CD4-positive, alpha-beta T cell treated with Interleukin-4 for 1 hour (primary cell): ENCODE measurements at places on chromosomes 1 and 21.

DNA sequence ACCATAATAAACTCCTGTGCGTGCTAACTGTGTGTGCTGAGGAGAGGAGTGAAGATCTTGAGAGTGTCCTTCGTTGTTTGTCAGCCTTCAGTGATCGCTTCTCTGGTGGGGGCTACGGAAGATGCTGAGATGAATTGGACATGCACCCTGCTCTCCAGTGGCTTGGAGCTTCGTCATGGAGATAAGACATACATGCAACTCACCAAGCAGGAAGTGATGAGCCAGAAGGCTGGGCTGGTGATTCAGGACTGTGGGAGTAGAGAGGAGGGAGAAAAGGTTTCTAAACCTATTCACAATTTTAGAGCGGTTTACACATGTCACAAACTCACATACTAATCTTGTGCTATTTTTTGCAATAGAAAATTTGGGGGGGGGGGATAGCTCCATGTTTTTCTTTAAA lies 128.9 kb upstream of the ADAR start:
- DNase-seq = peak; percentile 33

DNA sequence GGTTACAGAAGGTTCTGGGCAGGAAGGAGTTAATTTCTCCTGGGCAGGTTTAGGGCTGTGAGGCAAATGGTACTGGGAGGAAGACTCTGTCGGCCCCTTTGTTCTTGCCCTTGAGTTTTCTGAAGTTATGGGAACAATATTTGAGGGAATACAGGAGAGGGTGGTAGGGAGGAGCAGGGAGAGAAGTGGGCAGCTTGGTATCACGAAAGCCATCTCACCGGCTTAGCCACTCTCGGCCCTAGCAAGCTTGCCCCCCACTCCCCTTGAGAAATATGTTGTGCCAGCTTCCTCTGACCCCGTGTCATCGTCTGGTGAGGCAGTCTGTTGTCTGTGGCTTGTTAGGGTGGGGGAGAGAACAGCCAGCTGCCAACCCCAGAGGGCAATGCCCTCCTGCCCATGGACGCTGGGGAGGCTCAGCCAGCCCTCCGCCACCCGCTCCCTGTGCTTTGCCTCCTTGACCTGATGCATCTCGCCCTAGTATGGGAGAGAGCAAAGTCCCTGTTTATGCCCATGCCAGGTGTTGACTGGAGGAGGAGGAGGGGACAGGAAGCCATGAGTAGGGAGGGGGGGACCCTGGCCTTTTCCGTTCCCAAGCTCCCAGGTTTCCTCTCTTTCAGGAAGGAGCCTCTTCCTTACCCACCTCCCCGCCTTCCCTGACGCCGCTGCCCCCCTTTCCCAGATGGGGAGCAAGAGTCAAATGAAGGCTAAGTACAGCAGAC lies 1.2 kb downstream of the EFNA1 start:
- no peak for DNase-seq

DNA sequence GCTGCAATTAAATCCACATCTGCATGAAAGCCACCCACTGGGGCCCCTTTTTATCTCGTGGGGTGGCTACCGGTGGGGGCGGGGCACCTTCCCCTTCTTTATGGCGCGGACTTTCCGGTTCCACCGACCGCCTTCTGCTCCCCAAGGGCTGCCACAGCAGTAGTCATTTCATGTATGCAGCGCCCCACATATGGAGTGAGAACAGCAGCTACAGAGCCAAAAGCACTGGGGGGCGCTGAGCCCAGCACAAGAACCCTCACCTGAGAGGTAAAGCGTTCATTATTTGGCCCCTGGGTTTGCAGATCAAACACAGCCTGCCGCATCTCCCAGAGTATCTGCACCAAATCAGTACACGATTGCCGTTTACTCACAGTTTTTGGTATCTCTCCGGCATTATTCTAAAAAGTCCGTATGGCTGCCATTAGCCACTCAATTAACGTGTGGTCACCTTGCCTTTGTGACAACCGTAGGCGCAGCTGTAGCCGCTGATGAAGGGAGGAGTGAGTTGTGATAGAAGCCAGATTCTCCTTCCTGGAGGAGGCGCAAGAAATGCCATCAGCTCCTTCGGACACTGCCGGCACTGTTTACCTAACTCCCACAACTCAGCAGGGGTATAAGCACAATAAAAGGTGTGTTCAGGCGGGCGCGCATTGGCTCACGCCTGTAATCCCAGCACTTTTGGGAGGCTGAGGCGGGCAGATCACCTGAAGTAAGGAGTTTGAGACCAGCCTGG lies 30.4 kb upstream of the CR2 start:
- DNase-seq = no peak

DNA sequence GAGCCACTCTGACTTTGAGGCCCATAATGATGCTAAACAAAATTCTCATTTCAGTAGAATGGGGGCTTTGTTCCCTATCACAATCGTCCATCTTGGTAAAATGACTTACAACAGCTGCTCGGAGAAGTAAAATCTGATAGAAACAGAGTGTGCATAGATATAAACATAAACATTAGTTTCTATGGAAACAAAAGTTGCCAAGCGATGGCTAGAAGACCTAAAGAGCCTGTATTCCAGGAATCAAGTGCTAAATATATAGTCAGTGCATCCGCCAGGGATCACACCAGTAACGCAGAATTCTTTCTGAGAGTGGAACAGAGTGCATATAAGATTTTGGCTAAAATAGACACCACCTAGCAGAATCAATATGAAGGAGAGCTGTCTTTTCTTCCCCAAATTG lies 91.2 kb upstream of the KAZN start:
- no peak for DNase-seq

GRCh38 chr1:152546704-152547103 lies 19.9 kb downstream of the LCE3E start:
- no peak for DNase-seq

DNA sequence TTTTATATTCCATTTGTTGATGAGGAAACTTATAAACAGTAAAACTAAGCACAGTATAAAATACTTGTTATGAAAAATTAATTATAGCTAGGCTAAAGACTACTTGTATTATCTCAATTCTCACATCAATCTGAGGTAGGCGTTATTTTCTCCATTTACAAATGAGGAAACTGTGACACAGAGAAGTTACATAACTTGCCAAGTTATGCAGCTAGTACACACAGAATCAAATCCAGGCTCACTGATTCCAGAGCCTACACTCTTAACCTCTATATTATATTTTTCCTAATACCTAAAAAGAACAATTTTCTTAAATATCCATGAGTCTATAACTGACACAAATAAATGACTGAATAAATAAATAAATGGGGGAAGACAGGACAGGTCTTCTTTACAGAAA lies 11.2 kb upstream of the VPS45 start:
- no peak for DNase-seq

DNA sequence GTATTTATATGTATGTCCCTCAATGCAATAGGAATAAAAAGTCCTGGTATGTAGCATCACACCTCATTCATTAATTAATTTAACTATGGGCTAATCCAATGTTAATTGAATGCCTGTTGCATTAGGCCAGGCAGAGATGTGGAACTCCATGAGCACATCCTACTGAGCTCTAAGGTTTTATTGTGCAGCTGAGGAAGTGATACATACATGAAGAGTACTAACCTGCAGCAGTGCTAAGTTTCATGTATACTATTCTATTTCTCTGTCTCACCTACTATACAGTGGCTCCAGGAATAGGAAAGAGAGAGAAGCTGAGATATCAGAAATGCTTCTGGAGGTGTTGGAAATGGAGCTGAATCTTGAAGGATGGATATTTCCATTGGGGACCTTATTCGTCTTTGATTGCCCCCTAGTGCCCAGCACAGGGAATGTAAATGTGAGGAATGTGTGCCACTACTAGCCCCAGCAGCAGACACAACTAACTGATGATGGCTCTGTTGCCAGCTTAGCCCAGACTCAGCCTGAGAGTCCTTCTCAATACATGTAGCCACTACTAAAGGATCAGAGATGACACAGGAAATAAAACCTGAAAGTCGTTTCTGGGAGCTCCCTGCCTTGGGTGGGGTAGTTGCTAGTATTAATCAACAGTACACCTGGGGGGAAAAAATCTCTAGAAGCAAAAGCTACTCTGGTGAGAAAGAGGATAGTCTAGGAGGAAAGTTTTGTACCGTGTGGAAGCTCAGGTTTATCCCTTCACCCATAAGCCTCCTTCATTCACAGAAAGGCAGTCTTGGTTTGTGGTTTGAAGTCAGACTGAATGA lies 173.3 kb upstream of the FOXD3 start:
- no peak for DNase-seq

DNA sequence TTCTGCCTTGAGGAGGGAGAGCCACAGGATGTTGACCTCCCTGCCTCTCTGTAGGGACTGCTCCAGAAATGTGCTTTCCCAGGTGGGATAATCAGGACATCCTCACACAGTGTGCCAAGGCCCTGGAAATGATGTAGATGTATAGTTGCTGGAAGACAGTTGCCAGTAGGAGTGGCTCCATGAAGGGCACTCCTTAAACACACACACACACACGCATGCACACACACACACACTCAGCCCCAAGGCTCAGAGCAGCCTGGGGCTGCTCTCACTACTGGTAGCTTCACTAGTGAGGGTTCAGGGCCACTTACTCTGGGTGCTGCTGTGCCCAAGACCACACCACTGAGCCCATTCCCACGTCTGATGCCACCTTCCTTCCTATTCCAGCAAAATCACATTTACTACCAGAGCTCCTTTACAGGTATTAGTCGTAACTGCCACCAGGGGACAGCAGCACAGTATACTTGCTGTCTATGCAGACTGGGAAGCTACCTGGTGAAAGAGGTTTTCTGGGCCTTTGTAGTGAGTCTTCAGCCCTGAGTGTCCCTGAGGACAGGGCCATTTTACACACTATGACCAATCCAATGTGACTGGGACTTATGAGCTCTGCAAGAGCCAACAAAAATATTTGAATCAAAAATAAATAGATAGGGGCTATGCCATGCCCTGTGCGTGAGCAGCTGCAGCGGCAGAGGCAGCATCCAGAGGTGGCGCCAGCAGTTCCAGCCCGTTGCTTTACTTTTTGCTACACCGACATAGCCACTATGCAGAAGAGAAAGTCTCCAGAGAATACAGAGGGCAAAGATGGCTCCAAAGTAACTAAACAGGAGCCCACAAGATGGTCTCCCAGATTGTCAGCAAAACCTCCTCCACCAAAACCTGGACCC lies 15.0 kb downstream of the CRNN start:
- DNase-seq = peak; percentile 26

DNA sequence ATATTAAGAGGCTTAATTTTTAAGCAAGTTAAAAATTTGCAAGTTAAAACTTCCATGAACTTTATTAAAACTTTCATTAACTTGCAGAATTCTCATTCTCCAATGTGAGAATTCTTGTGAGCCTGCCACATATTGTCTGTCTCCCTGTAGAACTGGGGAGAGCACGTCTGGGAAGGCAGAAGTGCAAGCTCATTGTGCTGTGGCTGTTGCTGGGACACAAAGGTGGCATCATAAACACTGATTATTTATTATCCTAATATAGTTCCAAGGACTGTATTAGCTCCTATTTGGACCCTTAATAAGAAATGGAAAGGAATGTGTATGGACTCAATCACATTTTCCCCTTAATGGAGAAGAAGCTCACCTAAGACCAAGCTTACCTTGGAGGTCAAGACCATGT lies 68.7 kb upstream of the MROH9 start:
- DNase-seq = no peak

GRCh38 chr1:16012590-16013219 lies 5.1 kb downstream of the HSPB7 start:
- peak; percentile 5 for DNase-seq

DNA sequence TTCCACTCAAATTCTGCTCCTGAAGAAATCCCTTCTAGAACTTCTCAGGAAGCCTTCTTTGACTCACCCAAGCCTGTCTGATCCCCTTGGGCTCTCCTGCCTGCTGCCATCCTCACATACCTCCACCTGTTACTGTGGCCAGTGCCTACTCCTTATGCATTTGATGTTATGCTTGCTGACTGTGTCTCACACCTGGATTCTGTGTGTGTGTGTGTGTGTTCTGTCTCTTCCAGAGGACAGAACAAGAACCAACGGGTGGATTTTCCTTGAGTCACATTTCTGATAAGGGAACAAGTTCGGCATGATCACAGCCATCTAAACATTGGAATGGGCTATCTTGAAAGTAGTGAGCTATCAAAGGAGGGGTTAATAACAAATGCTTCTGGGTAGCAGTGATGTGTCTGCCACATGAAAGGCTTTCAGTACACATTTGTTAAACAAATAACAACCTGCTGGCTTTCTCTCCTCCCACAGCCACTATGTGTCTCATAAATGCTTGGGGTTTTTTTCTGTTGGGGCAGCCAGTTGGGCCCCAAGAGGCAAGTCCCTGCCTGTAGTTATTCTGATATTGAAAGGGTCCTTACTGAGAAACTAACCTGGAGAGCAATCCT lies 8.9 kb upstream of the GPR37L1 start:
- no peak for DNase-seq

DNA sequence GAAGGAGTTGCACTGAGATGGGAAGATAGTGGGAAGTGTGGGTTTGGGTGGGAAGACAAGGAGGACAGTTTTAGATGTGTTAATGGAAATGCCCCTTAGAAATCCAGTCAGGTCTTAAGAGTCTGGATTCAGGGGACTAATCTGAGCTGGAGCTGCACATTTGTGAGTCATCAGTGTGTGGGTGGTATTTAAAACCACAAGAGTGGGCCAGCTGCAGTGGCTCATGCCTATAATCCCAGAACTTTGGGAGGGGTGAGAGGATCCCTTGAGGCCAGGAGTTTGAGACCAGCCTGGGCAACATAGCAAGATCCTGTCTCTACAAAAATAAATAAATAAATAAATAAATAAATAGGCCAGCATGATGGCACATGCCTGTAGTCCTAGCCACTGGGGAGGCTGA lies 40.9 kb upstream of the SLC6A9 start:
- no peak for DNase-seq

DNA sequence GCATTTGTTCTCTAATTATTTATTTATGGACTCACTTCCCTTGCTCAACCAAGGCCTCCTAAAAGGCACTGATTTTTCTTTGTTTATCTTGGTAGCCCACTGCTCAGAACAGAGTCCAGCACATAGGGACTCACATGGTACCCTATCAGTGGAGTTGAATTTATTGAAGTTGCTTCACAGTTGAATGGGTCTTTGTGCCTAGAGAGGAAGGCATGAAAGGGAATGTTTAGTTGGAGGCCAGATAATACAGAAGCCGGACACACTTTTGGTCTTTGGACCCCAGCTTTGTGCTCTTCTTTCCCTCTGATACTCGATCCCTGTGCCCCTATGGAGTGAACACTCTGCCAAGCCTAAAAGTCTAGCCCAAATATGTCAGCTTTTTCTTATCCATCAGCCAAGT lies 429.0 kb downstream of the PRDM2 start:
- no peak for DNase-seq

GRCh38 chr1:113027449-113027848 lies 45.5 kb upstream of the LRIG2 start:
- no peak for DNase-seq

GRCh38 chr1:246768403-246769020 lies 44.3 kb downstream of the SCCPDH start:
- DNase-seq = no peak

GRCh38 chr1:167369933-167370332 lies 148.4 kb downstream of the CD247 start:
- no peak for DNase-seq
